ENCODE measurements at places on chromosomes 12 and 14.

DNA sequence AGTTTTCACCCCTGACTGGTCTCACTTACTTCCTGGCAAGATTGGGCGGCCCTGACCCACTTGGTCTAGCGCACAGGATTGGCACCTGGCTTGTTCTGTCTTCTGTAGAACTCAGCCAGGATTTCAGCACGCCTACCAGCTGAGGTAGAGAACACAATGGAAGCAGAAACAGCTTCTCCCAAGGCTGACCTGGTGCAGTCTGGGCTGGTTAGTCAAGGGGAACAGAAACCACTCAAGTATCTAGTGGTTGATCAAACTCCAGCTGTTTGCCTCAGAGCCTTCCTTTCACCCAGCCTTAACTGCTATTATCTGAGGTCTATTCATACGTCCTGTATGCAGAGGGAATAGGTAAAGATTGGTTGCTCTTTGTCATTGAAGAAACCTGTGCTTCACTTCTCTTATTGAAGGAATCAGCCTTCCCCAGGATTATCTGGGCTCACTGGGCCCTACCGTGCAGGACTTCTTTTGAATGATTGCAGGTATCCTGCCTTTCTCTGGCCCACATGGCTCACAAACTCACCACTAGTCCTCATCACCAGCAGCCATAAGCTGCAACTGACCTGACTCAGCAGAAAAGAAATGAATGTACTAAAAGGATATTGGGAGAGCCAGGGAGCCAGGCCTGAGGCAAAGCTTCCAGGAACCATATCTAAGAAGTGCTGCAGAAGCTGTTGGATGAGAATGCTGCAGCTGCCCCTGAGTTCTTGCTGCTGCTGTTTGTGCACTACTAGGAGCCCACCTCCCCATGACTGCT is 2.5 kb upstream of the PLEKHD1 start:
- DNase-seq = no peak

DNA sequence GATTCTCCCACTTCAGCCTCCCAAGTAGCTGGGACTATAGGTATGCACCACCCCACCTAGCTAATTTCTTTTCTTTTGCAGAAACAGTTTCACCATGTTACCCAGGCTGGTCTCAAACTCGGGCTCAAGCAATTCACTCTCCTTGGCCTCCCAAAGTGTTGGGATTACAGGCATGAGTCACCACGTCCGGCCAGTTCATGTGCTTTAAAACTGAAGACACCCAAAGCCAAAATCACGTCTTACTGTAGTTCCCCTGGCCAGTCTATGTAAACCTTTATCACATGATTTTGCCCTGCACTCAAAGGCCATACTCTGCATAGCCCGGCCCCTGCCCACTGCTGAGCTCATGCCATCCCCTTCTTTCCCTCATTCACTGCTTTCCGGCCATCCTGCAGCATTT is 4.5 kb downstream of the ALKBH2 start:
- peak; percentile 41 for DNase-seq

DNA sequence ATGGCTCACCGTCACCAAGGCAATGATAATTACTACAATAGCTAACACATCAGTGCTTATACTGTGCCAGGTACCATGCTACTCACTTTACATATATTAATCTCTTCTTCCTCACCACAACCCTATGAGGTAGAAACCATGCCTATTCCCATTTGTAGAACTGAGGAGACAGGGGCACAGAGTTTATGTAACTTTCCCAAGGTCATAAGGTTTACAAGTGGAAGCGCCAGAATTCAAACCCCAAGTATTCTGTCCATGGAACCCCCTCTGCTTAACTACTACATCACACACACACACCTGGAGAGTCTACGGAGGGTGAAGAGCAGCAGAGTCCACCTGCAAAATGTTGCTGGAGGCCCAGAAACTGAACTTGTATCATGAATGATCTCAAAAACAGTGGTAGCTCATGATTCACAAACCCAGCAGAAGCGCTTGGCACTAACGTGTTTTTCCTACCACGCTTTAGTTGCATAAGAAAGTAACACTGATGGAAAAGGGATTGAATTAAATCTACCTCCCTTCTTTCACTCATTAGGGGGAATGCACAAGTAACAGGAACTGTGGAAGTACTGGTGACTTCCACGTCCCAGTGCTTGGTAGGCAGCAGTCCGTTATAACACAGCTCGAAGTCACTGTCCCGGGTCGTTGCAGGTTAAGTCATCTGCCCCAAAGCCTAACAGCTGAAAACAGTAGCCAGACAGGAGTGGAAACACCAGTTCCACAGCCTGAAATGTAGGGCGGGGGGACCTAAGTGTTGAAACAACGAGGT is 2.0 kb downstream of the ITPR2 start:
- DNase-seq = no peak

DNA sequence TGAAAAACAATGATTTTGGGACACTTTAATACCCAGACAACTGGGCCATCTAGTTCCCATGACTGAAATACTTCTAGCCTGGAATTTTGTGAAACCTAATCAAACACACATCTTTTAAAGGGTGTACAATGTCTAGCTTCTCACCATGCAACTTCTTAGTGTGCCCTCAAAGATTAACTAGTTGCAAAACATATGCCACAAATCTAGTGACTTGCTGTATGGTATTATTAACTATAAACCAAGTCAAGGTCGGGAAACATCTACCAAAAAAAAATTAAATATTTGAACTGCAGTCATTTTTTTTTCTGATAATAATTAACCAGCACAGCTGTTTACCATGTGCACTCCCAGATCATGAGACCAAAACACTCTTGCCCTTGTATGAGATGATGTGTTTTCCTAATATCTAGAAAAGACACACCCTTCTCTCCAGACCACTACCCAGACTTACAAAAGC is 171.8 kb upstream of the FOXN3 start:
- DNase-seq = no peak

DNA sequence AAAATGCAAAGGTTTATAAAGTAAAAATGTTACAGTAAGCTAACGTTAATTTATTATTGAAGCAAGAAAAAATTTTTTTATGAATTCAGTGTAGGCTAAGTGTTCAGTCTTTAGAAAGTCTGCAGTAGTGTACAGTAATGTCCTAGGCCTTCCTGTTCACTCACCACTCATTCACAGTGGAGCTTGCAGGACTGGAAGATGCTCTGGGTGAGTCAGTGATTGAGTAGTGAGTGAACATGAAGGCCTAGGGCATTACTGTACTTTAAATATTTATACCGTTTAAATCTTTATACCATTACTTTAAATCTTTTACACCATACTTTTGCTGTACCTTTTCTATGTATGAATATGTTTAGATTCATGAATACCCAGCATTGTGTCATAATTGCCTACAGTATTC is 120.3 kb upstream of the SLC38A4 start:
- no peak for DNase-seq

- peak; percentile 22 for DNase-seq
Measured at GRCh38 chr12:106386813-106387535, 29.4 kb downstream of the POLR3B start.

- DNase-seq = no peak
Measured at GRCh38 chr14:49249022-49249421, 337.2 kb downstream of the RPS29 start.

DNA sequence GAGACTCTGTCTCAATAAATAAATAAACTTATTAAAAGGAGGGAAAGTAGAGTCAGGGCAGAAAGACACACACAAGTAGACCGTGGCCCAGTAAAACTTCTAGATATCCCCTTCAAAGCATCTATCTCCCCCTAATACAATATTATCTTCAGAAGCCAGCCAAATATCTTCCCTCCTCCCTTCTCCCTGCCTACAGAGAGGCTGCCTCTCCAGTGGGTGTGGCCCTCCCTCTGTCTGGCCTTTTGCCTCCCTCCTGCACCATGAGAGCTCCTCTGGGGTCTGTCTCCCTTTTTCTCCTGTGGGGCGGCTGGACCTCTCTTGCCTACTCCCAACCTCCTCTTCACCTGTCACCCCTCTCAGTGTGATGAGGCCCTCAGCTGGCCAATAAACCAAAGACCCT is 139.2 kb downstream of the EGLN3 start:
- DNase-seq = no peak

DNA sequence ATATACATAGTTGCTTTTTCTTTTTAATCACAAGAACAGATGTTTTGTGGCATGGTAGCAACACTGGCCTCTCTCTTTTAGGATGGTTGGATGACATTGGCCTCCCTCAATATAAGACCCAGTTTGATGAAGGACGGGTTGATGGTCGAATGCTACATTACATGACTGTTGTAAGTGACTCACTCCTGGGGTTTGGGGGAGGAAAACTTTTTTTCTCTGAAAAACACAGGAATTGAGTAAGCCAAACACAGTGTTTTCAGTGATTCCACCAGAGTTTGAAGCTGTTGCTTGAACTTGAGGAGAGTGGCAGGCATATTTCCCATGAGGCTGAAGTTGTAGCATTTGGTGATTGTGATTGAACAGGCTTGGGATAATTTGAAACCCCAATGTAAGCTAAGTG is 13.7 kb upstream of the REP15 start:
- peak; percentile 50 for DNase-seq

GRCh38 chr12:90366286-90366685 is 588.7 kb downstream of the CCER1 start:
- peak; percentile 80 for DNase-seq

DNA sequence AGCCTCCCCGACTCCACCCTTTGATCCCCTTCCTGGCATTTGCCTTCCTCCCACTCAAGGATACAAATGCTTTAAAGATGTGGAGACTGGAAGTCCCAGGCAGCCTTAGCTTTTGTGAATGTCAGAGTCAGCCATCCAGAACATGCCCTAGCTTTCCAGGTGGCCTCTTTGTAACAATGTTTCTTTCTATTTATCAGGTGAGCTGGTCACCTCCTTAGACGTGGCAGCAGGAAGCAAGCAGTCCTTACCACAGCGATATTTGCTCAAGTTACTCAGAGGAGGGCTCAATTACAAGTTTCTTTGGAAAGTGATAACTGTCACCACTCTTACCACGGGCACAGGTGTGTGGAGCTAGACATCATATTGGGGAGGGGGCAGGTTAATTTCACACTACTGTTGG is 4.9 kb downstream of the GALNT6 start:
- DNase-seq = no peak

DNA sequence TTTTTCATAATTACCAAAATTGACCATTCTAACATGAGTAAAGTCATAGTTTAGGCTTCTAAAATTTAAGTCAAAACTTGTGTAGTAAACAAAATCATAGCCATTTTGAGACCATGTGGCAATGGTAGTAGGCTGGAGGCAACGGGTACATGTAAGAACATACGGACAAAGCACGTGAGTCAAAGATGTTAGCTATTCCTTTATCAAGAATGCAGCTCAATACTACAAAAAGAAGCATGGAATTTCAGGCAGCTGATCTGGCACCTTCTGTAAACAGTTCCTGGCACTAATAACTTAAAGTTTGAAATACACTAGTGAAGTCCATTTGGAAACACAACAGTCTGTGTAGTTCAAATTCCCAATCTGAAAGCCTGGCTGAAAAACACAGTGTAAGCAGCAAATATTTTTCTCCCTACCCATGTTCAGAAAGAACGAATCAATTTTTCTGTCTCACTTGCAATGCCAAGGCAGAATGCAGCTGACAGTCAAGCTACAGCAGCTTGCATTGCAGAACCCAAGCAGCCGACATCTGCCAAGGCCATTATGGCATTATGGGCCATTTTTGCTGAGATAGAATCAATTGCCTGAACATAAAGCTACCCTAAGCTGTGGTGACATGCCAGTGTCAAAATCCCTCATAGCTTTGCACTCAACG is 29.3 kb downstream of the MYF5 start:
- no peak for DNase-seq

DNA sequence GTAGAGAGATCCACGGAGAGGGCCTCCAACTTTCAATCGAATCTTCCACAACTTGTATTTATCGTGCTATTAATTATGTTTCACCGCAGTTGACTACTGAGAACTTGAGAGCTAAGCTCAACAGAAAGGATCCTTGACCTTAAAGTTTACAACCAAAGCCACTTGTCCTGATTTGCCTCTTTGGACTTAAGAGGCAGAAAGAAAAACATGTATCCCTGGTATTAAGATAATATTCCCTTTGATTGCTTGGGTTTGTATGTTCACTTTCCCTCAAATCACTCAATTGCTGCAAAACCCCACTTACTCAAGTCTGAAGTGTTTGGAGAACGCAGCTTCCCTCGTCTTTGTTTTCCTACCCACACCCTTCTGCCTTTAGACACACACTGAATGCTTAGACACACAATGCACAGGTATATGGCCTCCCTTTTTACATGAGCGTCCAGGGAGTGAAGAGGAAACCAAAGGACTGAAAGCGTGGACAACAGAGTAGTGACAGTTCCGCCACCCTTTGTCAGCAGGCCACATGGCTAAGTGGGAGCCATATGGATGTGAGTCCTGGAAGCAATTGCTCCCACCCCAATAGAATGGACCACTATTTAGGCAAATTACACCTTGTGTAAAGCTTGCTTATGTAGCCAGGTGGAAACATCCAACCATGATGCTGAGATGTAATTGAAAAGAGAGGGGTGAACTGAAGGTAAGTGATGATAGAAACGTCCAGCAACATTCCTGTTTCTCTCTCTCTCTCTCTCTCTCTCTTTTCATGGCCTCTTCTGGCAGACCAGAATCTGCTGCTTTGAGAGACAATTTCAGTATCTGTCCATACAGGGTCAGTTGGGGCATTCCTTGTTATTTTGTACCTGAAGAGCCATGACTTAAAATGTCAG is 1.4 kb upstream of the PKP2 start:
- DNase-seq = no peak

DNA sequence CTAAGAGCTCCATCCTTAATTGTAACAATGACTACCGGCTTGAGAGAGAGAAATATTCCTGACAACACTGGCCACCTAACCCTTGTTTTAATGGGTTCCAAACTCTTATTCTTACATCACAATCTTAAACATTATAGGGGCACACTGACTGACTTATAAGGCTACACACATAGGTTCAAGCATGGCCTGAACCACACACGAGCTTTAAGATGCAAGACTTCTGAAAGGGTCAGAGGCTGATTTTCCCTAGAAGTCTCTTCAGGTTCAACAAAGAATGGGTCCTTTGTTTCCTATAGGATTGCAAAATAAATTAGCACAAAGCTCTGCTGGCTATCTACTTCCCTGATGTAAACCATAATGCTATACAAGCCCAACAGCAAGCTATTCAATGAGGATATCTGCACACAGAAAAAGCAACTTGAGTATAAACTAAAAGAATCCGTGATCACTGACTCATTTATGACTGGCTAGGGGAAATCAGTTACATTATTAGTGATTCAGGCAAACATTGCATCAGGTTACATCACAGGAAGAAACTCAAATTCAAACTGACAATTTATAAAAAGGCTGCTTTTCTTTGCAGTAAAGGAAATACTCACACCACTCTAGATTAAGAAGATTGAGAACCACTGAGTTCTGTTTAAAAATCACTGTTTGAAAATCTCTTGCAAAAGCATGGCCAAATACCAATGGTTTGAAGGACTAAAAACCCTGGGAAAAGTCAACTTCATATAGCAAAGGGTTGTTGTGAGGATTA is 8.5 kb downstream of the BTG1 start:
- DNase-seq = peak; percentile 91

Data from fibroblast of pulmonary artery (primary cell).